Calu3 (cell line): ENCODE measurements at places on chromosomes 4 and X. TPM values are rescaled to one million over a fixed set of nuclear protein-coding genes. Genes with fewer than 3 reads are reported as not detected.

The CT45A5 gene
- not detected in 2 replicates for total RNA-seq

The ASMT gene
- not detected in 2 replicates for total RNA-seq

The GPR50 gene
- not detected in 2 replicates for total RNA-seq

The FAT1 gene
- 197 and 210 TPM in 2 replicates for total RNA-seq

The CYSLTR1 gene
- total RNA-seq, result not detected in 2 replicates

The EFNB1 gene
- 12.6 and 20.7 TPM in 2 replicates for total RNA-seq

The TMEM175 gene
- 18.8 and 24.2 TPM in 2 replicates for total RNA-seq

The TEX13A gene
- not detected in 2 replicates for total RNA-seq

DNA sequence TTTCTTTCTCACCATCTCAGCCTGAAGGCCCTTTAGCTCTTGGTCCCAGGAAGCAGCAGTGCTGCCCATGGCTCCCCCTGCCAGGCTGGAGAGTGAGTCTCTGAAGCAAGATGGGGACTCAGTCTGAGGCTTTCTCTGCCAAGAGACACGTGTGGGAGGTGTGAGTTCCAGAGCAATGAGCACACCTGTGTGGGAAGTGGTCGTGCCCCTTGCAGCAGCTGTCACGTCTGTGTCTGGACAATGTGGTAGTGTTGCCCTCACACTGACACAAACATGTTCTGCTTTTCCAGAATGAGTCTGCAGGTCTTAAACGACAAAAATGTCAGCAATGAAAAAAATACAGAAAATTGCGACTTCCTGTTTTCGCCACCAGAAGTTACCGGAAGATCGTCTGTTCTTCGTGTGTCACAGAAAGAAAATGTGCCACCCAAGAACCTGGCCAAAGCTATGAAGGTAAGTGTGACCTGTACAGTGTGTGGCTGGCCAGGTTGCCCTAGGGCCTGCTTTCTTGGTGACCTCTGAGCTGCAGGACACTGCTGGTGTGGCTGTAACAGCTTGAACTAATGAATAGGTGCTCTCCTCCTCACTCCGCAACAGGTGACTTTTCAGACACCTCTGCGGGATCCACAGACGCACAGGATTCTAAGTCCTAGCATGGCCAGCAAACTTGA, 1.9 kb downstream of the TACC3 start:
- peak overlapping the region; percentile 91 for H3K27ac ChIP-seq
- peak overlapping the region; percentile 95 for H3K4me3 ChIP-seq
- H3K27me3 ChIP-seq, result no peaks in the 10 kb centered on the region
- peaks cover 41% of the 10 kb centered on the region for H3K4me1 ChIP-seq
- peaks cover 85% of the 10 kb centered on the region for H3K36me3 ChIP-seq

DNA sequence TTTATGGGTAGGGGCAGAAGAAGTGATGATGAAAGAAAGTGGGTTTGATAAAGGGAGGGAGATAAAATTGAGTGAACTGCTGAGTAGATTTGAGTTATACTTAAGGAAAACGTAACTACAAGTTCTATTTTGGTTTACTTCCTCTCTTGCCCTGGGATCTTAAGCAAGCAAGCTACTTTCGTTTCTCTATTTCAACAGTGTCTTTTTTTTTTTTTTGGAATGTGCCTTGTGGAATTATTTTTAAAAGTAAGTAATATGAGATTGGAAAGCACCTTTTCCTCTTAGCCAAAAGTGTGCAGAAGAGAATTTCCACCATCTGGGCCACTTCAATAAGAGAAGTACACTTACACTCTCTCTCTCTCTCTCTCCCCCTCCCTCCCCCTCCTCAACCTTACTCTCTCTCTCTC, 16.0 kb upstream of the C4orf36 start:
- peaks cover 6% of the 10 kb centered on the region for H3K36me3 ChIP-seq
- no peak overlapping the region for H3K27ac ChIP-seq
- H3K4me3 ChIP-seq, result no peak overlapping the region
- no peaks in the 10 kb centered on the region for H3K4me1 ChIP-seq
- no peaks in the 10 kb centered on the region for H3K27me3 ChIP-seq

- H3K36me3 ChIP-seq, result no peaks in the 10 kb centered on the region
- H3K27me3 ChIP-seq, result no peaks in the 10 kb centered on the region
- no peak for DNase-seq
- no peaks in the 10 kb centered on the region for H3K4me1 ChIP-seq
- H3K27ac ChIP-seq, result no peak overlapping the region
- no peak overlapping the region for H3K4me3 ChIP-seq
These were observed 27.6 kb upstream of the NKAP start for GRCh38 chrX:119971184-119971583.

DNA sequence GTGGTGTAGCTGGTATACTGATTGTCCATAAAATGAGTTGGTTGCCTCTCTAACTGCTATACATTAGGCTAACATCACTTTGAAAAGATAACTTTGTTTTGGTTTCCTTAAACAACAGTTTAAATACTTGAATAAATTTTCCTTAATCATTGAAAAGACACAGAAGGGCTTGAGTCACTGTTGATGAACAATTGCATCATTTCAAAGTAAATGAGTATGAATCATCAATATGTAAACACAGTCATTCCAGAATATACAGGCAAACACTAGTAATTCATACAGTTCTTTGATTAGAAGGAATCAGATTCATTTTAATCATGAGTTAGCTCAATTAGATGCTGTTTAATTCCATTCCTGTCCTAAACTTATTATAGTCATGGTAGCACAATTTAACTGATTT, 160.6 kb downstream of the AFF2 start:
- H3K36me3 ChIP-seq, result no peaks in the 10 kb centered on the region
- H3K4me1 ChIP-seq, result no peaks in the 10 kb centered on the region
- no peak overlapping the region for H3K4me3 ChIP-seq
- no peak for DNase-seq
- peak overlapping the region; percentile 82 for H3K27ac ChIP-seq

DNA sequence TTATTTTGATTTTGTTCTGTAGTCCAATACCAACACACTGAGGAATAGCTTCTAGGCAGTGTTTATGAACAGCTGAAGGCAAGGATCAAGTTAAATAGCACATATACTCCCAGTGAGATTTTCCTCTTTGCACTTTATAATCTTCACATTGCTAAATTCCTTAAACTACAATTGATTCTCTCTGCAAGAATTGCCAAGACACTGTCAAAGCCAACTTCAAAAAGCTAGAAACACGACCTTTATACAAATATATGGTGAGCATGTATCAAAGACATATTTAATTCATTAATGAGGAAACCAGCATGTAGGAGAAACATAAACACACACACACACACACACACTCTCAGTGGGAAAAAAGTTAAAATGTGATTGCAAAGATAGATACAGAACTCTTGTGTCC, 86.4 kb upstream of the FAM9C start:
- H3K36me3 ChIP-seq, result peaks cover 3% of the 10 kb centered on the region
- no peak for DNase-seq
- no peak overlapping the region for H3K4me3 ChIP-seq
- peaks cover 7% of the 10 kb centered on the region for H3K4me1 ChIP-seq

GRCh38 chrX:111467896-111468295, 43.5 kb upstream of the SERTM2 start:
- no peak overlapping the region for H3K27ac ChIP-seq
- no peaks in the 10 kb centered on the region for H3K4me1 ChIP-seq
- H3K36me3 ChIP-seq, result no peaks in the 10 kb centered on the region

- no peak for DNase-seq
- H3K27me3 ChIP-seq, result no peaks in the 10 kb centered on the region
- H3K27ac ChIP-seq, result no peak overlapping the region
- H3K36me3 ChIP-seq, result peaks cover 5% of the 10 kb centered on the region
These were observed 12.7 kb downstream of the SLC2A9 start for GRCh38 chr4:10008609-10009005.

GRCh38 chr4:185820146-185821028, 8.4 kb upstream of the SORBS2 start:
- peaks cover 19% of the 10 kb centered on the region for H3K4me1 ChIP-seq
- H3K36me3 ChIP-seq, result no peaks in the 10 kb centered on the region
- DNase-seq, result no peak
- H3K4me3 ChIP-seq, result no peak overlapping the region
- no peaks in the 10 kb centered on the region for H3K27me3 ChIP-seq
- no peak overlapping the region for H3K27ac ChIP-seq

- H3K27ac ChIP-seq, result peak overlapping the region; percentile 60
- peak; percentile 8 for DNase-seq
- H3K36me3 ChIP-seq, result no peaks in the 10 kb centered on the region
- peaks cover 47% of the 10 kb centered on the region for H3K4me1 ChIP-seq
- no peak overlapping the region for H3K4me3 ChIP-seq
These were observed 285.3 kb downstream of the ANKRD50 start for GRCh38 chr4:124427095-124427767.

- DNase-seq, result no peak
- H3K4me3 ChIP-seq, result no peak overlapping the region
- H3K27ac ChIP-seq, result no peak overlapping the region
- H3K27me3 ChIP-seq, result no peaks in the 10 kb centered on the region
- H3K4me1 ChIP-seq, result no peaks in the 10 kb centered on the region
These were observed 30.6 kb downstream of the RFC1 start for GRCh38 chr4:39335566-39335965.

GRCh38 chr4:184094532-184095159, 123.0 kb downstream of the ENPP6 start:
- no peak overlapping the region for H3K27ac ChIP-seq
- H3K4me1 ChIP-seq, result no peaks in the 10 kb centered on the region
- no peak overlapping the region for H3K4me3 ChIP-seq
- no peaks in the 10 kb centered on the region for H3K36me3 ChIP-seq
- H3K27me3 ChIP-seq, result peaks cover 40% of the 10 kb centered on the region

DNA sequence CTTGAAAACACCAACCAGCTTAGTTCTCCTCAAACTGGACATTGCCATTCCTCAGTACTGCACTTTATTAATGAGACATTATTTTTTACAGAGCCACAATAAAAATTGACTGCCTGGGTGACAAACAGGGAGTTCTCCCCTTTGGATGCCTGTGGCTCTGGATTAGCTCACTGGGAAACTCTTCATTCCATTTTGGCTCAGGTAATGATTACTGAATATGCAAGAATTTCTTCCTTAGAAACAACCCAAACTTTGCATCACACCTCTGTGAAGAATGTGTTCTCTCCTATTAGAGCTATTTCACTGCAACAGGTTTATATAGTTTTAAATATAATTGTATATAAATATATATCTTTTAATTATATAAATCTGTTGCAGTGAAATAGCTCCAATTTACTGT, 2065.8 kb downstream of the ARAP2 start:
- H3K36me3 ChIP-seq, result no peaks in the 10 kb centered on the region
- no peaks in the 10 kb centered on the region for H3K4me1 ChIP-seq
- H3K27me3 ChIP-seq, result no peaks in the 10 kb centered on the region
- H3K4me3 ChIP-seq, result no peak overlapping the region
- no peak for DNase-seq

DNA sequence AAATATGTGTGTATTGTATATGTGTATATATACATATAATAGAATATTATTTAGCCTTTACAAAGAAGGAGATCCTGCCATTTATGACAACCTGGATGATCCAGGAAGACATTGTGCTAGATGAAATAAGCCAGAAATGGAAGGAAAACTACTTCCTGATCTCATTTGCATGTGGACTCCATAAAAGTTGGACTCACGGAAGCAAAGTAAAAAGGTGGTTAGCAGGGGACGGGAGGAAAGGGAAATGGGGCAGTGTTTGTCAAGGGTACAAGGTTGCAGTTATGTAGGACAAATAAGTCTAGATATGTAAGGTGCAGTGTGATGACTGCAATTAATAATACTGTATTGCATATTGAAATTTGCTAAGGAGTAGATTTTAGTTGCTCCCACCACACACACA, 331.1 kb upstream of the FSTL5 start:
- no peak overlapping the region for H3K27ac ChIP-seq
- no peaks in the 10 kb centered on the region for H3K4me1 ChIP-seq
- H3K27me3 ChIP-seq, result no peaks in the 10 kb centered on the region
- no peak for DNase-seq
